ENCODE measurements at places on chromosomes 2 and 18.

DNA sequence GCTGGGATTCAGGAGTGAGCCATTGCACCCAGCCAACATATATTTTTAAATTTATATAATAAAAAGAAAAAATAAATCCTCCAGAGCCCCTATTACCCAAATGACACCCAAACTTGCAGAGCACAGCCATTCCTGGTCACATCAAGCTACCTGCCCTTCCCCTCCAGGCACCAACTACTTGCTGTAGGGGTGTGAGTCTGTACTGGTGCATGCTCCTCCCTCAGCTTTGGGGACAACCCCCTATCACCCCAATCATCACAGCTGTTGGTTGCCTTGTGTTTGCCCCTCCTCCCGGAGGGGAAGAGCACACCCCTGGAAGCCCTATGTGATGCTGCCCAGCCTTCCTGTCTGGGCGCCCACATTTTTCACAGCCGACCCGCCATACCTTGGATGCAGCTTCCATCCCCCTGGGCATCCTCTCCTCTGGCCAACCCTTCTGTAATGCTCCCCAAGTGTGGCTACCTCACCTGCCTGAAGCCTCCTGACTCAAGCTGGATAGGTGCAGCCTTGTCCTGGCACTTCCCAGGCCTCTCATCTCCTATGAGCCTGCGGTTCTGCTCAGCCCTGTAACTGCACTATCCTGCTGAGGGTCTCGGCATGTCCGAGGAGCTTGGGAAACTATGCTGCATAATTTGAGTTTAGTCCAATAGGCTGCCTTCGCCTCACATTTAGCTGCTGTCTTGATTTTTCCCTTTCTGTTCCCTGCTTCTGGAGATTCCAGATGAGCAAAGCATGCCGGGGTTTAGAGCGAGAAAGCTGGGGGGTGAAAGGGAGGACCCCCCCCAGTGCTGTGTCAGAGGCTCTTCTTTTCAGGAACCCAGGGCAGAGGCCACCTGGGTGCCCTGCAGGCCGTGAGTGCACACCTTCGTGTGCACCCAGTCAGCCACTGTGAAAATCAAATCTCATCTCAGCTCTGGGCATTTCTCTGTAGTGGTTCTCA is 27.2 kb downstream of the CHST10 start:
- no peak for DNase-seq

DNA sequence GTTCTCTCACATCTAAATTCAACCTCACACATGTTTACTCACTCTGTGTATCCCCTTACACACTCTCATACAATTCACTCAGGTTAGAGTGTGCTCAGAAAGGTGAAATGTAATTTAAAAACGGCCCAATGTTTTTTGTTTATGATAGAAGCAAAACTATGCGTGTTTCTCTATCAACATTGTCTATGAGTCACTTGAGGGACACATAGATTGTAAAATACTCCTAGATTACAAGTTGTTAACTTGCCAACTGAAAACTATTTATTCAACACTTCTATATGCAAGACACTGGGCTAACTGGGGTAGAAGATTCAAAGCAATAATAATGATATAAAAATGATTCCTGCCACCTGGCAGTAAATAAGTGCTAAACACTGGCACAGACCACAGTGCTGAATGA is 24.6 kb downstream of the CCDC195 start:
- no peak for DNase-seq

GRCh38 chr2:142130111-142131009 is 456 bp downstream of the LRP1B start:
- DNase-seq: peak; percentile 10

GRCh38 chr2:143336719-143337210 is 207.5 kb downstream of the ARHGAP15 start:
- DNase-seq: no peak

DNA sequence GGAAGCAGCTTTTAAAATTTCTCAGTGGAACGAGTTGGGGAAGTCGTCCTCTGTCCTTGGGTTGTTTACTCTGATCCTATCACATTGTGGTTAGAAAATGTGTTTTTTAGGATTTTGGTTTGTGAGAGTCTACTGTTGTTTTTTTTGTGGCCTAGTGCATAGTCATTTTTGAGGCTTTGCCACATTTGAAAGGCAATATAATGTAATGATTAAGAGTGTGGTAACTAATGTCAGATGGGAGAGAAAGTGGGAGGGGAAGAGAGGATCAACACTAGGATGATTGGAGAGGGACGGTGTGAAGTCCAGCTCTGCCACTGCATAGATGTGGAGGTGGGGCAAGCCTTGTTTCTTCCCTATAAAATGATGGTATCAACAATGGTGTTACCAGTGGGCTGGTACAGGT is 8.5 kb downstream of the SP140L start:
- no peak for DNase-seq

DNA sequence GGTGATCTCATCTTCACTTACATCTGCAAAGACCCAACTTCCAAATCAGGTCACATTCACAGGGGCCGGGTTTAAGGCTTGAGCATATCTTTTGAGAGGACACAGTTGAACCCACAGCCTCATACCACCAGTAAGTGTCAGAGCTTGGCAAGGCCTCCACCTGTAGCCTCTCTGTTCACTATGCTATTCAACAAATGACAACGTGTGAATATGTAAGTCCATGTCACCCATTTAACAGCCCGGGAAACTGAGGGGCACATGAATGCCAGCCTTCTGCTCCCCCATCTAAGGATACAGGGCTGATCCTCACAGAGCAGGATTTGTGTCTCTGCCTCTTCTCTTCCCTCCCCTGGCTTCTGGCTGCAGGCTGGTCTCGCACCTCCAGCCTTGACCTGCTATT is 3.5 kb upstream of the KCNF1 start:
- no peak for DNase-seq

DNA sequence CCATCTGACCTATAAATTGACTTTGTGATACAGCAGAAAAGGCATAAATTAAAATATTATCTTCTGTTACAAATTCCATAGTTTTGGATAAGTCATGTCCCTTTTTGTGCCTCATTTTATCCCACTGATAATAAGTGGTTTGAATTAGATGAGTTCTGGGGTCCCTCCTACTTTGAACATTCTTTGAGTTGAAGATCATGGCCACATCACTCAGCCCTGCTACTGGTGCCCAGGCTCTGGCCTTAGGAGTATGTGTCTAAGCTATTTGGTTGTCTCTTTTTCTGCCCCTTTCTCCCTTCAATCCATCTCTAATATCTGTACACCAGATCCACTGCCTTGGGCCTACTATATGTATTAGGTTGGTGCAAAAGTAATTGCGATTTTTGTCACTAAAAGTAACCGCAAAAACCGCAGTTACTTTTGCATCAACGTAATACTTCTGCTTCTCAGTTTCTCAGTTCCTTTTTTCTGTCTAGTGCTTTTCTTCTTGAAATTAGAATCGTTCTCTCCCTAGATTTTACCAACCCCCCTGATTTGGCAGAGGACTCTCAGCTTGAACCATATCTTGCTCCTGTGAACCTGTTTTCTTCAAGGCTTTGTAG is 362.5 kb upstream of the TNP1 start:
- no peak for DNase-seq

DNA sequence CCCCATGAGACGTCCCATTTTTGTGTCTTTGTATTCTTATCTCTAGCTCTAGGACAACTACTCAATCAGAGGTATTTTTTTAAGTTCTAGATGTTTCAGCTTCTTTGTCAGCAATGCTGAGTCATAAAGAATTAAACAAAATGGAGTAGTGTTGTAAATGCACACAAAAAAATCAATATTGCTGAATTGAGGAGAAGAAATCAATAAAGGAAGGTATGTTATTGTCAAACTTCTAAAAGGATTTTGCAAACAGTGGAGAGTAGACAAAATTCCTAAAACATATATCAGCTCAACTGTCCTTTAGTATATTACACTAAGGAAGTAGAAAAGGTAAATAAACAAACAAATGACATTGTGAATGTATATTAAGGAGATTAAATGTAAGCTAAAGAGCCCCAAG is 726.1 kb upstream of the NRXN1 start:
- no peak for DNase-seq

GRCh38 chr18:10006311-10006893 is 92.6 kb downstream of the VAPA start:
- DNase-seq: peak; percentile 34

DNA sequence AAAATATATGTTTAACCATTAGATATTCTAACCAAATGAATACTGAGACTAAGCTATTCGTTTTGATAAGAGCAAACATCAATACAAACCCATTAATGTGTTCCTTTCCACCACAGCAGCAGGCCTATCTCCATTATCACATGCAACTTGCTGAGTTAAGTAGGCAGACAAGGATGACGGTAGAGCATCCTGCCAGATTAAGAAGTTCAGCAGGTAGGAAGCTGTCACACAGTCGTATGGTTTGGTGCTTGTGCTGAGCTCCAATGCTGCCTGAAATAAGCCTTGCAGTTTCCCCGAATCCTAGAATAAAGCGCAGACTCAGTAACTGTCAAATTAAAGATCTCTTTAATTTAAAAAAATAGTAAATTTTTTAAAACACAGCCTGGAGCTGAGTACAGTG is 39.6 kb downstream of the THADA start:
- no peak for DNase-seq

- DNase-seq: no peak
These were observed 150.1 kb downstream of the WDSUB1 start for GRCh38 chr2:159136391-159136790.

GRCh38 chr18:10878703-10879102 is 270.7 kb downstream of the PIEZO2 start:
- no peak for DNase-seq

GRCh38 chr2:232336241-232336736 is 42.3 kb upstream of the ALPP start:
- no peak for DNase-seq

GRCh38 chr2:48566592-48567310 is 36.8 kb downstream of the STON1 start:
- DNase-seq: no peak

GRCh38 chr2:98102878-98103277 is 15.9 kb downstream of the VWA3B start:
- no peak for DNase-seq

- DNase-seq: peak; percentile 57
These were observed 16.4 kb upstream of the TMEM247 start for GRCh38 chr2:46462936-46463335.

- no peak for DNase-seq
These were observed 247.3 kb downstream of the RAD51AP2 start for GRCh38 chr2:17270894-17271293.

DNA sequence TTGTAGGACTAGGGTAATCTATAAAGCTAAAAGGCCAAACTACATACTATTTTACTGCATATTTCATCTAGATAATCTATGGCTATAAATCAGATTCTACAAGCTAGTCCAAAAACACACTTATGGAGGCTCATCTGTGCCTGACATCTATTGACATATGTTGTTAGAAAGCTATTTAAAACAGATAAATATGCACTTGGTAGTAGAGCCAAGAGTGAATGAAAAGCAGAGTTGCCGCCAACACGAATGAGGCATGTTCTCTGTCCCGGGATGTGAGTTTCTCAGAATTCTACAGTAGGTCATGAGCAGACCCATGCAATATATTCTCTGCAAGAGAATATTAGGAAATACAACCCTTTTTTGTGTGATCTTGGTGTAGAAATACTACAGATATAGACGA is 66.7 kb upstream of the LPIN2 start:
- DNase-seq: no peak

DNA sequence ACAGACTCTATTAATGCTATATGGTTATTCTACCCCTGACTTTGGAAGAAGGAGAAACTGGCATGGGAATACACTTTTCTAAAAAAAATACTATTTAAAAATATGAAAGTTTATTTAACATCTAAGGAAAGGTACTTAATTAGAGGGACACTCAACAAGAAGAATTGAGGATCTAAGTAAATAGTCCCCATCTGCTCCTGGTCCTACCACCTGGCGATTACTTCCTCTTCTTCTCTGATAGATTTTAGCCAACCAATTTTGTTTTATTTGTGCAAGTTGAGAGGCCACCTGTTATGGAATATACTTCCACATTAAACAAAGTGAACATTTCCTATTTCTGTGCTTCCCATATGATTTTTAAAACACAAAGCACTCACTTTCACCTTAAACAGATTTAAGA is 111.7 kb downstream of the BCL2 start:
- no peak for DNase-seq

DNA sequence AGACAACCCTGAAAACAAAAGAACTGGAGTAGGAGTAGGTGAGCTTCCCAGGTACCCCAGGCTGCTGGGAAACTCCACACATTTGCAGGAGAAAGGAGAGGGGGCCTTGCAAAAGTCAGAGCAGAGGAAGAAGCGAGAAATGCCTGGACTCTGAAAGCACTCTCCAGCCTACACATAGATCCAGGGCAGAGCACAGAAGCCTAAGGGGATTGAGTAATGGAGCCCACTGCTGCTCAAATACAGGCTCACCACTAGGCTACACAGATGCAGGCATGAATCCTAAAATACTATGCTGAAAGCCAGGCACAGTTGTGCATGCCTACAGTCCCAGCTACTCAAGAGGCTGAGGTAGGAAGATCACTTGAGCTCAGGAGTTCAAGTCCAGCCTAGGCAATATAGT is 33.4 kb downstream of the OSBPL1A start:
- no peak for DNase-seq

DNA sequence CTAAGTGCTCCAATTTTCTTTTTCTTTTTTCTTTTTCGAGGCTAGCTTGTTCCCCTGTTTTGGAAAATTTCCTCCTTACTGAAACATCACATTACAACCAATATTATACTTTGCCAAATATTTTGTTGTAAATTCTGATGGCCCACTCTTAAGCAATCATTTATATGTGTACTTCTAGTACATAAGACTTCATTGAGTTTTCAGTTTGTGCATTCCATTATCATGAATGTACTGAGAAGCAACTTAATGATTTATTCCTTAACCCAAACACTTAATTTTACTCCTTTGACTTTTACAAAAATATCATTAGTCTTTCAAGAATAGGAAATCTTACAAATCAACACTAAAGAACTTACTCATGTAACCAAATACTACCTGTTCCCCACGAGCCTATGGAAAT is 242.4 kb downstream of the ARHGAP15 start:
- no peak for DNase-seq

DNA sequence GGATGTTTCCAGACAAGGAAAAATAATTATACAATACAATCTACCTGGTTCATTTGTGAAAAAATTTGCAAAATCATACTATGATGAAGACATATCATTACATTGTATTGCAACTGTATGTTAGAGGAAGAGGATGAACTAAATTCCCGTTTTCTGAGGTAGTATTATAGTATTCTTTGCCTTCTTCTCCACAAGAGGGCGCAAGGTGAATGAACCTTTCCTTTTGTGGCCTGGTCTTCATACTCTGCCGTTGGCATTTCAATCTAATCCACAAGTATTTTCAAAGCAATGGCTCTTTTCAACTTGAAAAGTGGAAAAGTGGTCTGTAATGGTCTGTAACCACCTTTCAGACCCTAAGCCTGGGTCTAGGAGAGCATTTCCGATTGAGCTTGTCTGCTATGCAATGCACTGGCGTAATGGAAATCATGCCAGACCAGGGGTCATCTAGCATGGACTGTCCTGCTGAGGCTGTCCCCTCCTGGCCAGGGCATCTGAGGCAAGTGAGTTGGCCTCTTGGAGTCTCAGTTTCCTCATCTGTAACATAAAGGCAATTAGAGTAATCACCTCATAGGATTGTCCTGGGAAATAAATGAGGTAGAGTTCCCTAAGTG is 30.8 kb upstream of the ZNF396 start:
- DNase-seq: peak; percentile 28

GRCh38 chr2:223459328-223459939 is 142.7 kb downstream of the SCG2 start:
- no peak for DNase-seq

All from AG09319 (cell line).